Osteocyte (in vitro differentiated cells): ENCODE measurements at places on chromosomes 13 and 19. TPM values are rescaled to one million over a fixed set of nuclear protein-coding genes. Genes with fewer than 3 reads are reported as not detected.

DNA sequence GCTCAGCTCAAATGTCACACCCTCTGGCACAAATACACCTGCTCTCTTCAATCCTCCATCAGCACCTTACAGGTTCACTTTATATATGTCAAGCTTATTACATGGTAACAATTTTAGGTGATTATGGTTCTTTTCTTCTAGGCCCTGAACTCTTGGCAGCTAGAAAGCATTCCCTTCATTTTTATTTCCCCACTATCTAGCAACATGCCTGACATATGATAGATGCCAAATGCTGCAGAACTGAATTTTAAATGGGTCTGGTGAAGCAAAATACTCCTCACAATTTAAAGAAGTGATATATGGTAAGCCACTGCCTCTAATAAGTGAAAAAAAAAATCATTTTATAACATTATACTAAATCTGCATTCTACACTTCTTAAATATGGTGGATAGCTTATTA is 95.2 kb downstream of the USP12 start:
- peak overlapping the region; percentile 64 for H3K27ac ChIP-seq
- H3K36me3 ChIP-seq = peaks cover 38% of the 10 kb centered on the region
- no peaks in the 10 kb centered on the region for H3K27me3 ChIP-seq
- peaks cover 49% of the 10 kb centered on the region for H3K4me1 ChIP-seq
- DNase-seq = no peak

GRCh38 chr13:25881136-25881926 is 170.5 kb downstream of the SHISA2 start:
- H3K27ac ChIP-seq = peak overlapping the region; percentile 85
- DNase-seq = no peak
- no peaks in the 10 kb centered on the region for H3K27me3 ChIP-seq
- peaks cover 71% of the 10 kb centered on the region for H3K4me1 ChIP-seq
- H3K36me3 ChIP-seq = no peaks in the 10 kb centered on the region
- H3K4me3 ChIP-seq = peak overlapping the region; percentile 42

- DNase-seq = no peak
- H3K4me1 ChIP-seq = peaks cover 15% of the 10 kb centered on the region
- no peaks in the 10 kb centered on the region for H3K27me3 ChIP-seq
- H3K36me3 ChIP-seq = no peaks in the 10 kb centered on the region
- H3K27ac ChIP-seq = peak overlapping the region; percentile 52
Observed at GRCh38 chr19:4633140-4633967, 6.0 kb upstream of the TNFAIP8L1 start.

ZNF99 gene
- not detected in 2 replicates for total RNA-seq
